ENCODE measurements at places on chromosomes 1 and 21.

- no peak for DNase-seq
Measured at GRCh38 chr21:27220416-27220815, 253.5 kb upstream of the ADAMTS5 start.

DNA sequence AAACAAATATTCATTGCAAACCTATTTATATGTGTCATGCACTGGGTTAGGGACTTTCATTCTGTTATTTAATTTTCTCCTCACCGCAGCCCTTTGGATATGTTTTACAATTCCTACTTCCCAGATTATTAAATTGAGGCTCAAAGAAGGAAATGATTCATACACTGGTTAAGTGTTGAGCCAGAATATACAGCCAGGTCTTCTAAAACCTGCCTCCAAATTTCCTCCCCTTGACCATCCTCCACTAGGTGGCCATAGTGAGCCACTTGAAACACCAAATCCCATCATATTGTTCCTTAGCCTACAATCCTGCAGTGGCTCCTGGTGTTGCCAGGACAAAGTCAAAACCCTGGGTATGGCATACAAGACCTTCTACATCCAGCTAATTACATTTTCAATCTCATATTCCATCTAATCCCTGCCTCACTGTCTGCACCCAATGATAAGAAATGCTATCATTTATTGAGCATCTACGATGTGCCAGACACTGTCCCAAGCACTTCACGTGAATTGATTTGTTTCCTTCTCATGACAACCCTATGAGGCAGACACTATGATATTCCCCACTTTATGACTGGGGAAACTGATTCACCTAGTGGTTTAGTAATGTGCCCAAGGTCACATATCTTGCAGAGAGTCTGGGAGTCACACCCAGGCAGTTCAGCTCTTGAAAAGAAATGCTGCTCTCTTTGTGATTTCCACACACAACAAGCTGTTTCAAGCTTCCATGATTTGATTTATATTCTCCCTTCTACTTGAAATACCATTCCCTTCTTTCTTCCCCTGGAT, 23.6 kb upstream of the KIRREL1 start:
- DNase-seq = no peak

- DNase-seq = no peak
Measured at GRCh38 chr1:185520188-185520920, 203.3 kb upstream of the IVNS1ABP start.

DNA sequence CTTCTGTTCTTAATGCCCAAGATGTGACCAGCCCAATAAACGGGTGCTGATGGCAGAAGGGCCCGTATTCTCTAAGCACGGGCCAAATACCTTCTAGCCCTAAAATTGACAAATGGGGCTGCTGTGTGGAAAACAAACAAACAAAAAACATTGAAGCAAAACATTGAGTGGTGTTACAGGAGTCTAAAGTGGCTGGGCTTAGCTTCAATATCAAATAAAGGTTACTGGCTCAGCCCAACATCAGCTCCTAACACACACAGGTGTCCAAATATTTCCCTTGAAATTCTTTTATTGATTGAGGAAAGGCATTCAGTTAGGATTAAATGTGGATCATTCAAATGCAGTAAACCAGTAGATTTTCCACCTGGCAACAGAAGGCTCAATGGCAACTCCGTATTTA, 13.3 kb upstream of the TTF2 start:
- no peak for DNase-seq

DNA sequence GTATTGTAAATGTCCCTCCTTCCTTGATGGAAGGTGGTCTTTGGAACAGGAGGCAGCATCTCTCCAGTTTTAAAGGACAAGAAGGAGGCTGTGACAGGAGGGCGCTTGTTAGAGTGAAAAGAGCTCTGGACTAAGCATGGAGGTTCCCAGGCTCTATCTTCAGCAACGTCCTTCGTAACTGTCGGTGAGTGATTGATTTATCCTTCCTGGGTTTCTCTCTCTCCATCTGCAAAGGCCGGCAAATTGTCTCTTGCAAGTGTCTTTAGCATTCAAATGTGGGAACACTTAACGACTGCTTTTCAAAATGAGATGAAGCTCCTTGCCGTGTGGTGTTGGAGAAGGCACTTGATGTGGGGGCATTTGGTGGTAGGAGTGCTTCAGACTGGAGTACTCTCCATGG, 15.2 kb downstream of the S100A11 start:
- no peak for DNase-seq

DNA sequence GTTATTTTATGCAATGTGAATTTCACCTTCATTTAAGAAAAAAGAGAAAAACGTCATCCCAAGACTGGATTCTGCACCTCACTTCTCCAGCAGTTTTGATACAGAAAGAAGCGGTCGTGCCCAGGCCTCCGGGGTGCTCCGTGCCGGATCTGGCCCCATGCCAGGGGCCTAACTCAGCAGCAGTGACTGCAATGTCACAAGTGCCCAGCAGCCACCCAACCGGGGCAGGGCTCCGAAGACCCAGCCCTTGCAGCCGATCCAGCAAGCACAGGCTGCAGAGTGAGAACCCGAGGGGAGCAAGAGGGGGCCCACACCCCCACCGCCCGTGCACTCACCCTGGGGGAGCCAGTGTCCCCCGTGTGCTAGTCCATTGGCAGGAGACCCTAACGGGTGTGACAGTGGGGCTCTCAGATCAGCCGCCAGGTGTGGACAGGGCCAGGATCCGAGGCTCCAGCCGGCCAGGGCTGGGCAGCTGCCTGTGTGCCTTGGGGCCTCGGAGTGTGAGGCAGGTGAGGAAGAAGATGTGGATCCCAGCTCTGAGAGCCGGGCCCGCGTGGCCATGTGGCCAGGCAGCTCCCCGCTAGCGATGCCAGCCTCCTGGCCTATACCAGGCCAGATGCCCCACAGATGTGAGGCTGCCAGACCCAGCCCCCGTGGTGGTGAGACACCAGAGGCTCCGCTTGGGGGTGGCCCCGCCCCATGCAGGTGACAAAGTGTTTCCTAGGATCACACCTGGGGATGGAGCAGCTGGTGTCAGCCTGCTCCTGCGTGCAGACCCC, 60.6 kb downstream of the MEGF6 start:
- no peak for DNase-seq

GRCh38 chr1:53730224-53730865, 8.6 kb downstream of the GLIS1 start:
- no peak for DNase-seq

DNA sequence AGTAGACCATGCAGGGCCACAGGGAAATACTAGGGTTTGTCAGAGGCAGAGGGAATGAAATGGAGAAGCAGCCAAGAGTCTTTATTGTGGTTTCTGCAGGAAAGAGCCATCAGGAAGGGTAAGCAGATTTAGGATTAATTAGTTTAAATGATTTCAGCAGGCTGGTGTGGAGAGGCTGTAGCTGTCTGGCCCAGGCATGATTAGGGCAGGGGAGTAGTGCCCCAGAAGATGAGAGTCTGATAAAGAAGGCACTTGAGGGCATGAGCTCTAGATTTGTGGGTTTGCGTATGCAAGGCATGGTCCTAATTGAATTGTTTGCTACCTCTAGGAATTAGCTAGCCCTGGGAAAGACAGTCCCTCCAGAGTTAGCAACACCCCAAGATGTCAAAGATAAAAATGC, 484.6 kb upstream of the PLXNA2 start:
- DNase-seq = no peak

GRCh38 chr1:157519451-157519850, 32.9 kb downstream of the FCRL5 start:
- no peak for DNase-seq

- DNase-seq = no peak
Measured at GRCh38 chr1:226128487-226129075, 58.0 kb downstream of the ACBD3 start.

DNA sequence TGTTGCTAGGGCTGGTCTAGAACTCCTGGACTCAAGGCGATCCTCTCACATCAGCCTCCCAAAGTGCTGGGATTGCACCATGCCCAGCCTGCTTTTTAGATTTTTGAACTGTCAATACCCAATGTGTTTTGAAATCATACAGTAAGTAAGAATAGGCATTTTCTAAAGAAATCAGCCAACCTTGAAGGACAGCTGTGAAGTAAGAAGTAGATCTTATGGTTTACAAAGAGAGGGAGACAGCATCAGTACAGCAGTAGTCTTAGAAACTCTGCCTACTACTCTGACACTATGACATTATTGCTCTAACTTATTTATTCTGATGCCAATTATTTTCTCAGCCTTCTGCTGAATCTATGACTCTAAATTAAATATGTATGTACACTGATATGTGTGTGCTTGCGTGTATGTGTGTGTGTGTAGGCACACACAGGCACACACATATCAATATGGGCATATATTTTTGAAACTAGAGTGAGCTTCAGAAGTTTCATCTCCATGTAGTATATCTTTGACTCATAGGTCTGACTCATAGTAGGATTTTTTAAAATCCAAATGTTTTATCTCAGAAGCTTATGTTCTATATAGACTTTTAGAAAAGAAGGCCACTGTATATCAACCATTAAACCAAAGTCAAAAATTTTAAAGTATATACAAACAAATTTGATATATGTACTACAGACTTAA, 140.4 kb downstream of the COL24A1 start:
- DNase-seq = no peak

DNA sequence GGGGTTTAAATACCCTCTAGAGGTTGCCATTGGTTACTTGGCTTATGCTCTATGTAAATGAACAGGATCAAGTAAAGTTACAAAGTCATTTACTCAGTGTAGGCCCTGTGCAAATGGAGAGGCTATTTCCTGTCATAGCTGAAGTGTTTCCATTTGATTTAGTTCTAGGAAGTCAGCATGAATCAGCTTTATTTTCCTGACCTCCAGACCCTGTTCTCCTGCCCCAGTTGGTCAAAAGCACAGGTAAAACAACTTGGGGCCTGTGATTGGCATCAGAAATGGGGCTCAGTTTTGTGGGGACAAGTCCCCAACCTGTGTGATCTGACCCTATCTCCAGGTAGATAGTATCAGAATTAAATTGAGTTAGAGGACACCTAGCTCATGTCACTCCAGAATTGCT, 239.9 kb downstream of the HHAT start:
- no peak for DNase-seq

- DNase-seq = peak; percentile 51
Measured at GRCh38 chr1:31848381-31848897, 32.6 kb upstream of the SPOCD1 start.

- DNase-seq = no peak
Measured at GRCh38 chr1:178283409-178283808, 189.5 kb downstream of the RASAL2 start.

GRCh38 chr1:30171537-30172298, 551.7 kb downstream of the MATN1 start:
- DNase-seq = no peak

DNA sequence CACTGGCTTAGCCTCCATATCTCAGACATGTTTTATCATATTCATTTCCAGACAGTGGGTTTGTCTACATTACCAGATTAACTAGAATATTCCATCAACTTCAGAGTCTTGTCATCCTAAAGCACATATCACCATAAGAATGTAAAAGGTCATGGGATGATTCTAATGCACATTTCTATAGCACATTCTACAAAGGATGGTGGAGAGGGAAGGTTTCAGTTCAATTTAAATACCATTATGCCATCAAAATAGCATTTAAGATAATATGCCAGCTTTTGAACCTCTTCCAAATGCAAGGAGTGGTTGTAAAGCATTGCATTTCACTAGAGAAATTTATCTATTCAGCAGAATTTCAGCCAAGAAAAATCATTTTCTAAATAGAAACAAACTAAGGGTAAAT, 970.5 kb downstream of the TTLL7 start:
- no peak for DNase-seq

- DNase-seq = no peak
Measured at GRCh38 chr1:89548122-89548857, 23.7 kb downstream of the LRRC8B start.

DNA sequence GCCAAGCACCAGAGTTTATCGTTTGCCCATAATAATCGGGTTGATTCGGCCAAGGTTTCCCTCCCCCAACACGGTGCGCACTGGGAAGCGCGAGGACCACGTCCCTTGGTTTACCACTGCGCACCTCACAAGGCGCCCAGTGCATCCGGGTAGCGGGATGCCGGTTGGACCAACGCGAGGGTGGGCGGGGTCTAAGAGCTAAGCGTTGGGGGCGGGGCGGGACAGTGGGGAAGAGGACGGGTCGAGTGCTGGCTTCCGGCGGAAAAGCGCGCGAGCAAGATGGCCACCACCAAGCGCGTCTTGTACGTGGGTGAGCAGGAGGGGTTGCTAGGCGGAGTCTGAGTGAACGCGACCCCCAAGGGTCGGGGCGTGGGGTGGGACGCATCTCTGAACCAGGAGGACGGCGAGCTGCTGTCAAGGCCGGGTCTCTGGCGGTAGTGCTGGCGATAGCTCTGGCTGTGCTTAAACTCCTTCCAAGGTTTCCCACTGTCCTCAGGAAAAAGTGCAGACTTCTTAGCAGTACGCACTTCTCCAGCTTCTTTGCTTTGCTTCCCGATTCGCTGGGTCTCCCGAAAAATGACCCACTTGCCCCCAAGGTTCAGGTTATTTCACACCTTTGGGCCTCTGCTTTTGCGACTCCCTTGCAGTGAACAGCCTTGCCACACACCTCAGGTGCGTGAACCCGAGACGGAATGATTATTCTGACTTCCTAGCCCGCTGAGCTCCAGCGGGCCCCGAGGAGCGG, at the start of gene PPIE:
Gene PPIE (plus strand): TSS at position 261 of the 745 bp plus-strand sequence. CDS start 19 bp downstream, at position 280.
- peak; percentile 94 for DNase-seq

- DNase-seq = no peak
Measured at GRCh38 chr1:108592030-108592759, 32.3 kb downstream of the EEIG2 start.

DNA sequence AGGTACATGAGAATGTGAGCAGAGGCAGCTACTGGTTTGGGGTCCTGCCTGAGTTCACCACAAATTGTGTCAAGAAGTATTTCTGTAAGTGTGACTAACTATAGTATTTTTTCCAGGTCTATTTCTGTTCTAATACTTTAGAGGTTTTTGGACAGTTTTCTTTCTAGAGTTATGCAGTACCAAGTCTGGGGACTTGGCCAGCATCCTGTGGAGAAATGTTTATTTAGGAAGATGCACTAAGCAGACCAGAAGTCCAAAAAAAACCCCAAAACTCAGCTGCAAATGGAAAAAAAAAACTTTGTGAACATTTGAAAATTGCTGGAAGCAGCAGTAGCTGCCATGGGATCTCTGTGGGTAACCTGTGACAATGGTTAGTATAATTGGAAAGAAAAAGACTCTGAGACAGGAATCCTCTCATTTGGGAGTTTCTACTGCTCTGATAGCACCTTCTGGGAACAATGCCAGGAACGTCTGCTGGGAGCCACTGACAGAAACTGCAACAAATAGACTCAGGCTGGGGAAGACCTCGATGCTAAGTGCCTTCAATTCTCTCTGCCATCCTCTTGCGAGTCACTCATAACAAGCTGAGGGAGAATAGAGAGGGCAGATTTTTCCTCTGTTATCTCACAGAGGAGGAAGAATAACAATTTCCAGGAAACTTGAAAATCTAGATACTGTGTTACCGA, 37.6 kb downstream of the OR10R2 start:
- DNase-seq = no peak

DNA sequence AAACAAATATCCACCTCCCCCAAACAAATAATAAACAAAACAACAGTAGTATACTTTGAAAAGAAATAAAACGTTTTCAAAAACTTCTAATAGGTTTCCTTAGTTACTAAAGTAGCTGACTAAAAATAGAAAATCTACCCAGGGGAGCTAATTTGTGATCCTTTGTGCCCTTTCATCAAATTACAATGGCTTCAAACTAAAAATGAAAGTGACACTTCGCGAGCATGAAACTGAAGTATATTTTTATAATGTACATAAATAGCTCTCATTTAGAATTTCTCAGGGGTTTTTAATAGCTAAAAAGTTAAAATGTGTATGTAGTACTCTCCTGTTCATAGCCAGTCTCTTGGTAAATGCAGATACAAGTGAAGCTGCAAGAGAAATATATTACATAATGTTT, 78.4 kb downstream of the BRINP3 start:
- DNase-seq = no peak

All from activated T-cell treated with anti-CD3 and anti-CD28 coated beads for 4 hours (primary cell).